ENCODE measurements at places on chromosomes 7 and 10.

- no peak for DNase-seq
Observed at GRCh38 chr10:133476641-133476990, 22.9 kb downstream of the SCART1 start.

GRCh38 chr10:73992899-73993788, 4.8 kb upstream of the VCL start:
- peak; percentile 22 for DNase-seq

GRCh38 chr10:49663596-49663995, 15.9 kb upstream of the C10orf53 start:
- no peak for DNase-seq

DNA sequence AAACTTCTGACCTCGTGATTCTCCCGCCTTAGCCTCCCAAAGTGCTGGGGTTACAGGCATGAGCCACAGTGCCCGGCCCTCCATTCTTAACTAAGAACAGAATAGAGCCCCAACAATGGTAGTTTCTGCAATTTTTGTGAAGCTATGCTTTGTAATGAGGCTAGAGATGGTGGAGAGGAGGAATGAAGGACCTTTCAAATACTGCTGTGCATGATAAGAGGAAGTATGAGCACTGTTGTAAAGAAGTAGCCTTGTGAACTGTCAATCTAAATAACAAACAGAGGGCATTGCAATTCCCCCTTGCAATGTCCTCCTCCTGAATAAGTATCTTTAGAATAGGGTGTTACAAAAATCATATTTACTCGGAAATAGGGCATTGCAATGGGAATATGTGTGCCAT, 70.2 kb downstream of the EVX1 start:
- DNase-seq = no peak
